ENCODE measurements at places on chromosomes 4 and X.

- DNase-seq, result no peak
Observed at GRCh38 chr4:105715692-105716278, 7.2 kb downstream of the GSTCD start.

GRCh38 chrX:142201113-142201512 is 4.0 kb downstream of the MAGEC2 start:
- DNase-seq, result no peak

- DNase-seq, result no peak
Observed at GRCh38 chr4:6123976-6124375, 76.4 kb downstream of the JAKMIP1 start.

- DNase-seq, result no peak
Observed at GRCh38 chrX:38175139-38175538, 45.5 kb downstream of the SRPX start.

DNA sequence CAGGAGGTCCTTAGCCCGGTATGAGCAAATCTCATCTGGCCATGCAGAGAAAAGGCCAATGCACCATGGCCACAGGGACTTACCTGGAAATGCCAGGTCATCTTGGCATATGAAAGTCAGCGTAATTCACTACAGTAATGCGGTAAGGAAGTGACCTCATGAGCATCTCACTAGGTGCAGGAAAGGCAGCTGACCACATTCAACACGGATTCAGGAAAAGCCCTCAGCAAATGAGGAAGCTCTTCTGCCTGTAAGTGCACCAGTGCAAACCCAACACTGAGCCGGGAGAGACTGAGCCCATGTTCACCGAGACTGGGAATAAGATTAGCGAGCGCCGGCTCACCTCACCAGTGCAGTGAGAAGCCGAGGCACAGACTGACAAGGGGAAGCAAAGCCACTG is 23.7 kb downstream of the LRPAP1 start:
- no peak for DNase-seq

DNA sequence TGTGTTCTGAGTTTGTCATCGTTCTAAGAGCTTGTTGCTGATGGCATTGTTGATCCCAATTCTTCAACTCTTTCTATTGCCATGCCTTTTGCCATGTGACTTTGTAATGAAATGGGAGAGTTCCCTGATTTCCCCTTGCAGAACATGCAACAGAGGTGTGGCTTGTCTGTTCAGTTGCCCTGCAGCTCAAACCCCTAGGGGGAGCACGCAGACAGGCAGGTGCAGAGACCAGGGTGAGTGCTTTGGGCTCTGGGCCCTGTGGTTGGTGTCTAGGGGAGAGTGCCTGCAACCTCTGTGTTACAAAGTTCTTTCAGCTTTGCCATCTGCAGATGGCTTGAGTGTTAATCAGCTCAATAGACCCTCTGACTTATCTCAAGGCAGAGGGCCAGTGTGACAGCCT is 332.7 kb downstream of the MID1IP1 start:
- no peak for DNase-seq

DNA sequence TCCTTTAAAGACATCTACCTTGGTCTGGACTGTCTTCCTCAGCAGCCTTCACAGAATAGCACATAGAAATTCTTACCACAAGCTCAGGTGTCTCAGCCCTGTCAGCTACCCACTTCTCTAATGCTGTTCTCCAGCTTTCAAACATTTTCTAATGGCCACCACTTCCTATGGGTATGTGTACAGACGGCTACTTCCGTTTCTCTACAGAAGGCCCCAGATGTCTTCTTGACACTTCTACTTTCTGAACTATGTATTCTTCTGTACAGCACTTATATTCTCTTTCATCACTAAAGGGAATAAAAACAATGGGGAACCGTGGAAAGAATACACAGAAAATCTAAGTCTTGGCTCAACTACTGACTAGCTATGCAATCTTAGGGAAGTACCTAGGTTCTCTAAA is 13.3 kb downstream of the OPHN1 start:
- no peak for DNase-seq

GRCh38 chr4:9895333-9895705 is 113.9 kb downstream of the DRD5 start:
- no peak for DNase-seq

DNA sequence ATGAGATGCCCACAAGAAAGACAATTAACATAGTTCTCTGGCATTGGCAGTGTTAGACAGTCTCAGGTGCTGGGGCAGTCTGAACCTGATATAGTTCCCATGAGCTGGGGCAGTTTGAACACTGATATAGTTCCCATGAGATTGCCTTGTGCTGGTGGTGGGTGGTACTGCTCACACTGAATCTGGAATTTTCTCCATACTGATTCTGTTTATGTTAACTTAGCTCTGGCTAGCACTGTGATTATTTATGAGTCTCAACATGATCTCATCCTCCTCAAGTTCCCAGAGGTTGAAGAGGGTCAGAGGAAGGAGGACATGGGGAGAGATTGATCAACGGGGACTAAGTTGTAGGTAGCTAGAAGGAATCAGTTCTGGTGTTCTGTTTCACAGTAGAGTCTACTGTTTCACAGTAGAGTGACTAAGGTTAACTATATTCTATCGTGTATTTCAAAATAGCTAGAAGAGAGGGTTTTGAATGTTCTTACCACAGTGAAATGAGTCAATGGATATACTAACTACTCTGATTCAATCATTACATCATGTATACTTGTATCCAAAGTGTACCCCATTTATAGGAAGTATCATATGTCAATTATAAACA is 379.9 kb downstream of the ADAM29 start:
- DNase-seq, result no peak

DNA sequence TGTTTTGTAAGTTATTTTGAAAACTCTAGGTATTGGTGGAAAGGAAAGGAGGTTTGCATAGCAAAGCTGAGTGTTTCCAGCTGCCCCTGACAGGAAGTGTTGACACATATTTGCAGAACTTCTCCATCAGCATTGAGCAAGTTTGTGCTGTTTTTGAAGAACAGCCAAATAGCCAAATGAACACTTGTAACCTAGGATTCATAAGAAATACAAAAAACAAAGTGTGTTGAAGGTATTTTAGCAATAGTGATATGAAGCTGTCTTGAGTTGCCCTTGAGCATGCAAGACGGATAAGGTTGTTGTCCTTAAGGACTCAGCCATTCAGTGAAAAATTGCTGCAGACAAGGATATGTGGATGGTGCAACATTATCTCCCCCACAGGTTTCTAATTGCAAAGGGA is 68.3 kb upstream of the PGM2 start:
- DNase-seq, result no peak

GRCh38 chrX:19291086-19291485 is 52.6 kb upstream of the PDHA1 start:
- no peak for DNase-seq

- DNase-seq, result no peak
Observed at GRCh38 chrX:11010476-11010875, 100.7 kb upstream of the HCCS start.

DNA sequence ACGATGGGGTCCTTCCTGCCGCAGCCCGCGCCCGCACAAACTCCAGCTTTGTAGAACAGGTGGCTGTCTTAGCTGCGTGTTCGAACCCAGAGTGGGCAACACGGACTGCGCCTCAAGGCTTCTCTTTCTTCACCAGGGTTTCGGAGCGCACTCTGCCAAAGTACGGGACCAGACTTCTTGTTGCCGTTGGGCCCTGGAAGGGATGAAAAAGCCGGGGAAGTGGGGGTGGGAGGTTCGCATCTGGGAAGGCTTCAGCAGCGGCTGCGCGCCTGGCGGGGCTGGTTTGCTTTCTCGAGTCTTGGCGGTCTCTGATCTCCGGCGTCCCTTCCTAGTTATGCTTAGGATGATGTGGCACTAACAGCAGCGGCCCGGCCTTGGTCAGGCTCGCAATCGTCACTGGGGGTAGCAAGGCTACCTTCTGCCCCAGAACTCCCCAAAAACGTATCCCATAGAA is 673 bp downstream of the PARM1 start:
- DNase-seq, result no peak

GRCh38 chrX:103651151-103651773 is 22.5 kb downstream of the TCEAL1 start:
- no peak for DNase-seq

- no peak for DNase-seq
Observed at GRCh38 chr4:42357325-42357724, 40.0 kb upstream of the SHISA3 start.

GRCh38 chr4:81492606-81493230 is 21.0 kb upstream of the RASGEF1B start:
- DNase-seq, result no peak

- no peak for DNase-seq
Observed at GRCh38 chrX:10747975-10748374, 127.6 kb upstream of the MID1 start.

DNA sequence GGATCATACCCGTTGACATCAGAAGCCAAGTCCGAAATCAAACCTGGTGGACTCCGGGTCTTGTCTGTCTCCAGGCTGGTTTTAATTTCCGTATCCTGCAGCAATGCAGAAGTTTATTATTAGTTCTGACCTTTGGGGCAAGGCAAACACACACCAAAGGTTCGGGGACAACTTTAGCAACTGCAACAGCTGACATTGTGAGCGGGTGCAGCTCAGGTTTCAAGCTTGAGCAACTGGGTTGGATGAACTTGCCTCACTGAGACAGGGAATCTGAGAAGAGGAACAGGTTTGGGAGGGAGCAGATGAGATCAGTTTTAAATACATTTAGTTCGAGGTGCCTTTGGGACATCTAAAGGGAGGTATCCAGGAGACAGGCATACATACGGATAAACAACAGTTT is 110.7 kb downstream of the GNL3L start:
- DNase-seq, result no peak

DNA sequence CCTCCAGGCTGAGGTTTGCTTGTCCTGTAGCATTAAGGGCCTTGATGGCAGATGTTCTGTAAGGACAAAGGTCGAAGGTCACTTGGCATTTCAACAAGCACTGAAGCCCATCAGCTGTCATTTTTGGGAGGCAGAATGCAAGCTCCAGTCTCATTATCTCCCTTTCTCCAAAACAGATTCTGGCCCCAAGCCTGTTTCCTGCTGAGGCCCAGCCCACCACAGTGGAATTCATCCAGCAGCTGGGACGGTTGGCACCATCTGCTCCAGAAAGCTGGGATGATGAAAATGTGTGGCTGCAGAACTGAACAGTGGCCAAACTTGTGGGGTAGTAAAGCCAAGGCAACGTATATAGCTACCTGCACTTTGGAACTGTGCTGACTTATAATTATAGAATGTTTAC is 17.7 kb upstream of the PPEF2 start:
- DNase-seq, result no peak

- DNase-seq, result no peak
Observed at GRCh38 chr4:36269533-36270173, 11.8 kb upstream of the DTHD1 start.

GRCh38 chr4:53189011-53189410 is 176.8 kb downstream of the SCFD2 start:
- no peak for DNase-seq

GRCh38 chrX:38363046-38363445 is 10.6 kb downstream of the OTC start:
- DNase-seq, result no peak

- no peak for DNase-seq
Observed at GRCh38 chr4:26765515-26765914, 95.1 kb upstream of the STIM2 start.

- DNase-seq, result no peak
Observed at GRCh38 chr4:148540622-148541326, 98.6 kb upstream of the NR3C2 start.

DNA sequence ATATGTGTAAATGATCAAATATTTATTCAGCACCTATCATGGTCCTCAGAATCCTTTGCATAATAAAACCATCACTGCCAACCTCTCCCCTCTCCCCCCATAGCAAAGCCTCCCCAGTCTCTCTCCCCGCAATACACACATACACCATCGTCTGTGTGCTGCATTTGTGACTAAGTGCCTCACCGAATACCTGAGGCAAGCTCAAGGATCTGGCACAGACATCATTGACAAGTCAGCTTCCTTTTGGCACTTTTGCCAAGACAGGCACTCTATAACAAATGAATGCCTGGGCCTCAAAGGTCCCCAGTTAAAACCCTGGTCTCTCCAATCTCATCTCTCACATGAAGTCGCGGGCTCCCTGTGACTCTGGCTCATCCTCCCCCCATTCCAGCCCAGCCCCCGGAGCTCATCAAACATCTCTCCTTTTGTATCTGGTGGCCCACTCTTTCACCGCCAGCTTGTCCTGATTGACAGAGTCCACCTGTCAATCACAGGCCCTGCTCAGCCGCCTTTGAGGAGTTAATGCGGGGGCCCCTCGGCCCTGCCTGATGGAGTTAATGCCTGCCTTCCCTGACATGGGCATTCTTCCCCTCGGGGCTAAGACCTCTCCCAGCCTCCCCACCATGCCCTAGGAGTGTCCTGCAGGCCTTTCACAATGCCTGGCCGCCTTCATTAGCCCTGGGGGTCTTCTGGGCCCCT is 135.8 kb upstream of the ATP6AP2 start:
- no peak for DNase-seq

GRCh38 chrX:10939424-10939823 is 171.7 kb upstream of the HCCS start:
- no peak for DNase-seq

DNA sequence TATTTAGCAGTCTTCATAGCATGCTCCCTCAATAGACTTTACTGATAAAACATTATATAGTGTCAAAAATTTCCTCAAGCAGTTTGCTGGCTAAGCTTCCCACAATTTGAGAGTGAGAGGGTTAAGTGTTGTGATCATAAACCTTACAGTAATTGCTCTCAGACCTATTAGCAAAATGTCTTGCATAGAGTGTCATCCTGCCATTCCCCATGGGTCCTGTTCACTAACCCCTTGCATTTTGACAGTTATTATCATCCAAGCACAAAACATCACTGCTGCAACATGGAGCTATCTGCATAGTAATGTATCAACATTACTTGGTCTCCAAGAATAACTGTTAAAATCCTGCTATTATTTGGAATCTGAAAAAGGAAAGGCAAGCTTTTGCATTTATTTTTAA is 196.1 kb upstream of the GK2 start:
- DNase-seq, result no peak

Measured in urinary bladder (tissue), 4 donors.